ENCODE measurements at places on chromosomes 16 and 17.

DNA sequence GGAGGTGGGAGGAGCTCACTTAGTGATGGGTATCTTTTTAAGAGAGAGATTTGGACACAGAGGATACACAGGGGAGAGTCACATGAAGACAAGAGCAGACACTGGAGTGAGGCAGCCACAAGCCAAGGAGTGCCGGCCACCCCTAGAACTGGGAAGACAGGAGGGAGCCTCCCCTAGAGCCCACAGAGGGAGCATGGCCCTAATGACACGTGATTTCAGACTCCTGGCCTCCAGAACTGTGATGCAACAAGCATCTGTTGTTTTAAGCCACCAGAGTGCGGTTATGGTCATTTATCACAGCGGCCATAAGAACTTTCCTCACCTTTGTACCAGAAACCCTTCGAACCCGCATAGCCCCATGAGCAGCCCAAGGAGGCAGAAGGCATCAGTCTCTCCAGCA, 33.3 kb downstream of the SLC38A8 start:
- no peaks in the 10 kb centered on the region for H3K36me3 ChIP-seq
- H3K4me1 ChIP-seq, result peaks cover 2% of the 10 kb centered on the region
- no peak overlapping the region for H3K4me3 ChIP-seq

GRCh38 chr17:50447870-50448595, 20.6 kb downstream of the CHAD start:
- H3K4me1 ChIP-seq, result no peaks in the 10 kb centered on the region
- no peak overlapping the region for H3K4me3 ChIP-seq
- H3K27me3 ChIP-seq, result peaks cover 2% of the 10 kb centered on the region
- no peaks in the 10 kb centered on the region for H3K36me3 ChIP-seq
- no peak overlapping the region for H3K27ac ChIP-seq

DNA sequence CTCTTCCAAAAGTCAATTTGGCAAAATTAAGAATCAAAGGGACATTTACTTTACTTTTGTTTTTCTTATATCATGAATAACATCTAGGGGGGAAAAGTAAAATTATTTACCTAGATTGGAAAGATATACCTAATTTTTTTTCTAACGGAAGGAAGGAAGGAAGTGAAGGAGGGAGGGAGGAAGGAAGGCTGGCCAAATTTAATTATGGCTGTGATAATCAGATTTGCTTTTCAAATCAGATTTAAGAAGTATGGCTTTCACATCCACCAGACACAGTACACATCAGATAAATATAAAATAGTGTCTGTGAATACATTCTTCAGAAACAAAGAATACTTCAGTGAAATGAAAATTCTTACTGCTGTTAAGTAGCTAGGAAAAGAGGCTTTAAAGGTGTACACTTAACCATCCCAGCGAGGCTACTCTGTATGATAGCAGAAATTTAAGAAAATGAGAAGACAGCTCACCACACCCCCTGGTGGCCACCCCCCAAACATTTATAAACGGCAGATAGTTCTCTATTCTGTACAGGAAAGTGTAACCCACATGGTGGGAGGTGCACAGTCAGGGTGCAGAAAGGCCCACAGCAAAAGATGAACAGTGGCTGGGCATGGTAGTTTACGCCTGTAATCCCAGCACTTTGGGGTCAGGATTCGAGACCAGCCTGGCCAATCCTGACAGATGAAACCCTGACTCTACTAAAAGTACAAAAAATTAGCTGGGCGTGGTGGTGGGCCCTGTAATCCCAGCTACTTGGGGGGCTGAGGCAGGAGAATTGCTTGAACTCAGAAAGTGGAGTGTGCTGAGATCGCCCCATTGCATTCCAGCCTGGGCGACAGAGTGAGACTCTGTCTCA, 150.8 kb downstream of the SSH2 start:
- no peak overlapping the region for H3K27ac ChIP-seq
- H3K36me3 ChIP-seq, result no peaks in the 10 kb centered on the region
- peak; percentile 78 for DNase-seq
- H3K4me1 ChIP-seq, result peaks cover 5% of the 10 kb centered on the region

GRCh38 chr16:3431779-3432219, 11.5 kb downstream of the ZNF597 start:
- H3K27me3 ChIP-seq, result no peaks in the 10 kb centered on the region
- H3K27ac ChIP-seq, result no peak overlapping the region
- H3K36me3 ChIP-seq, result peaks cover 16% of the 10 kb centered on the region
- H3K4me3 ChIP-seq, result no peak overlapping the region
- H3K4me1 ChIP-seq, result no peaks in the 10 kb centered on the region

GRCh38 chr17:50841277-50841948, 6.0 kb downstream of the WFIKKN2 start:
- H3K4me3 ChIP-seq, result no peak overlapping the region
- H3K27ac ChIP-seq, result no peak overlapping the region
- H3K4me1 ChIP-seq, result peaks cover 22% of the 10 kb centered on the region
- DNase-seq, result no peak

Data from glutamatergic neuron (in vitro differentiated cells).